NCI-H82 (cell line): ENCODE measurements at places on chromosomes 6 and 20.

DNA sequence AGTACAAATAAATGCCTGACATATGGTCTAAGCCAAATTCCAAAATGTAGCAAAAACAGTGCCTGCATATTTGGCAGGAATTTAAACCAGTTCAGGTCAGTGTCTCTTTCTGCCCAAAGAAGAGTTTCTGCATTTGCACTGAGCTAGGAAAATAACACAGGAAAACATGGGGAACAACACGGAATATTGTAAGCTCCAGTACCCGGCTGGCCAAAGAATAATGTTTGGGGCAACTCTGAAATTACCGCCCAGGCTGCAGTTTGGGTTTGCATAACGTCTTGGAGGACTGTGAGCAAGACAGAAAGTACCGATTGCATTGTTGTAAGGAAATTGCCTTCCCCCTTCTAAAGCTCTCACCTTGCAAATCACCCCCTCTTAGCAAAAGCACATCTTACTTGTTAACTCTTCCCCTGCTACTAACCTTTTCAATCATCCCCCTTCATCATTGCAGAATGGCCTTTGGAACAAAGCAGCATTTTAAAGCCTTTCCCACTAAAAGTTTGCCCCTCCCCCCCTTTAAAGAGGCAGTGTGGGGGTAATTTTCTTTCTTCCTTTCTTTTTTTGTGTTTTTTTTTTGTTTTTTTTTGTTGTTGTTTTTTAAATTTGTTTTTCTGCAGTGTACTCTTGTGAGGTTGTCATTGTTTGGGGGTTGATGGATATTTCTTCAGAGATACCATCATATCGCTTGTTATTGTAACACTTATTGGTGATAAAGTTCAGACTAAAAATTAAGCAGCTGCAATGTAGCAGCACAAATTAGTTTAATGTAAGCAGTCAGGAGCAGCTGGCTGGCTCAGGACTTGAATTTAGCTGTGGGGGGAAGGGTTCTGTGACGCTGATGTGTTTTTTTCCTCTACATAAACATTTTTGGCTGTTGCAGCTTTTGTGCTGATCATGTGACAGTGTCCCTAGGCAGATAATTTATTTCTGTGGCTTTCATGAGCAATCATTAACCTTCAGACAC, 100.0 kb upstream of the CITED2 start:
- DNase-seq, result peak; percentile 69

DNA sequence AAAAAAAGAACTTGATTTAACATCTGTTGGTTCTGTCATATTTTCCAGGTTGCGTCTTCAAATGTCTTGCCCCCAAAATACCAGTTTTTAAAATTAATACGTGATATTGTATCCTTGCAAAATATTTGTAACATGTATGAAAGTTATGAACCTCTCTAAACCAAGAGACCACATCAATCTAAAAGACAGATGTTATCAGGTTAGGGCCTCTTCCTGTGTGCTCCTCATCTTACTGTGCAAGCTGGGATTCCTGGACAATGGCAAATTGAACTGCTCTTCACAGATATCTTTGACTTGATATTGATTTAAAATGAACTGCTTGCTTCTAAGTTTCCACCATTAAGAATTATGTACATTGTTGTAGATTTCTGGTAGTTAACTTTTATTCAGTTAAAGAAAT, 9.6 kb downstream of the TMEM239 start:
- DNase-seq, result no peak

GRCh38 chr6:131412960-131413830, 159.8 kb upstream of the ARG1 start:
- no peak for DNase-seq

GRCh38 chr20:48295966-48296421, 510.7 kb upstream of the SULF2 start:
- no peak for DNase-seq

DNA sequence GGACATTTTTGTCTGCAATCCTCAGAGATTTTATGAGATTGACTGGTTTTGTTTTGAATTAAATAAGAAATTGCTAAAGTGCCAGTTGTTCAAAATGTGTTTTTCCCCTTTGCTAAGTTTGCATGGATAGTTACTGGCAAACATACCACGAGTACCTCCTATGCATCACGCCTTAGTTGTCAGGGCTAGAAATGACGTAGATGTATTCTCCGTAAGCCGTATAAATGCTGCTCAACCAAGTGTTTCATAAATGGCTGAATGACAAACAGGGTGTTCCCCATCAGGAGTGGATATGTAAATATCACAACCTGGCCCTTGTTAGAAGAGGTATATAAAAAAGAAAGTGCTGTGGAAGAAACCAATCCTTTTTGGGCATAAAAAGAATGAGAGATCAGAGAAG, 341.1 kb upstream of the ZFP64 start:
- no peak for DNase-seq

DNA sequence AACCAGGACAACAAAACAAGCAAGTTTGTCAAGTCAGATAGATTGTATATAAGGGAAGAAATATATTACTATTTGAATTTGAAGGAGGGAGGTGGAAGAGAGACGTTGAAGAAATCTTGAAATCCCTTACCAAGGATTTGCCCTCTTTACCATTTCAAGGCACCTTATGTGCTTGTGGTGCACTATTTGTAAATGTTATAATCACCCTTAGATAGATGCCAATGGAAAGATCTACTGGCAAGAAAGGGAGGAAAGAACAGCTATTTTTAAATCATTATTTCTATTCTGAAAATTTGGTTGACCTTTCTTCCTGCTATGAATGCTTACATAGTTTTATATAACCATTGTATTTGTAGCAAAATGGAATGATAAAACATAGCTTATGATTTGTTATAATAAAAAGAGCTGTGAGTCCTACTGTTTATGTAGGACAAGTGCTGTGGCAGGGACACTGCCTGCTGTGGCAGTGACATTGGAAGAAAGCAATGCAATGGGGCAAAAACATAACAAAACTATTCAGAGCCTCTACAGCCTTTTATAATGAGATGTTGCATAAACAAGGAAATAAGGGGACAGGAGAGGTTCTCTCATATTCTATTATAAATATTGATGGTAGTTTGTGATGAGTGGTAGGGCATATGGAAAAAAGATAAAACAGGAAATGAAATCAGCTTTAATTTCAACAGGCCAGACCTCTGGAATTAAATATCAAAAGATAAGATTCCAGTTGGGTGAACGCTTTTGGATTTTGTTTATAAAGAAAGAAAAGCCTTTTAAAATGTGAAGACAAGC, 1145.2 kb upstream of the GJE1 start:
- DNase-seq, result no peak

- peak; percentile 52 for DNase-seq
Measured at GRCh38 chr6:15386756-15387112, 140.9 kb downstream of the JARID2 start.

GRCh38 chr6:31355583-31355948, 1.4 kb downstream of the HLA-B start:
- DNase-seq, result no peak

- DNase-seq, result no peak
Measured at GRCh38 chr20:51368461-51369211, 173.9 kb downstream of the NFATC2 start.

- peak; percentile 78 for DNase-seq
Measured at GRCh38 chr6:15907914-15908518, 220.9 kb upstream of the MYLIP start.

DNA sequence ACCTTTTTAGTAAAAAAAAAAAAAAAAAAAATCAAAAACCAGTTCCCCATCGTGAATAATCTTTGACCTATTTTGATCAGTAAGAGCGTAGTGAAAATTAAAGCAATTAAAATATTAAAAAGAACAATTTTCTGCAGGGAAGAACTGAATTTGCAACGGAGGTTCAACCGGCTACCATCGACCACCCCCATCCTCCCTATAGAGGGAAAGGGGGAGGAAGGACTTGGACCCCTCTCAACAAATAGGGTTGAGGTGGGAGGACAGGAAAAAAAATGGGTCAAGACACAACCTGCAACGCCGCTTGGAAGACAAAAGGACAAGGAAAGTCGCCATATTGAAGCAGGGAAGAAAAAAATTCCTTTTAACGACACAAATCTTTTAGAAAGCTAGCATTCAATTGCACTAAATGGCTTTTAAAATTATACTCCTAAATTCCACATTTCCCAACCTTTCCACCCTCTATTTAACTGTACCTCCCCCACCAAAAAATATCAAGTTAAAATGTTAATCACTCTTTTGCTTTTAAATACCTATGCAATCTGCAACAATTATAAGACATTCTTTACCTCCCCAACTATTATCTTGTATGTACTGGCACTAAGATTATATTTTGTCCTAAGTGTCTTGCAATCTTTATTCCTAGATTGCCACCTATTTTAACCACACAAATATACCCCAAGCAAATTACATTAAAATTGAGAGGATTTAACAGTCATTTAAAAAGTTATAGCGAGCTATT, 1.7 kb downstream of the PPP1R10 start:
- peak; percentile 88 for DNase-seq
